ENCODE measurements at places on chromosomes 16 and 17.
A peak's percentile ranks its signal among the peaks of the same experiment; 100 is the strongest.

GRCh38 chr16:51569203-51569931 lies 418.3 kb upstream of the SALL1 start:
- H3K4me1 ChIP-seq, result peaks cover 5% of the 10 kb centered on the region
- no peak overlapping the region for H3K4me3 ChIP-seq
- H3K27ac ChIP-seq, result no peak overlapping the region
- H3K27me3 ChIP-seq, result no peaks in the 10 kb centered on the region
- H3K36me3 ChIP-seq, result peaks cover 12% of the 10 kb centered on the region

DNA sequence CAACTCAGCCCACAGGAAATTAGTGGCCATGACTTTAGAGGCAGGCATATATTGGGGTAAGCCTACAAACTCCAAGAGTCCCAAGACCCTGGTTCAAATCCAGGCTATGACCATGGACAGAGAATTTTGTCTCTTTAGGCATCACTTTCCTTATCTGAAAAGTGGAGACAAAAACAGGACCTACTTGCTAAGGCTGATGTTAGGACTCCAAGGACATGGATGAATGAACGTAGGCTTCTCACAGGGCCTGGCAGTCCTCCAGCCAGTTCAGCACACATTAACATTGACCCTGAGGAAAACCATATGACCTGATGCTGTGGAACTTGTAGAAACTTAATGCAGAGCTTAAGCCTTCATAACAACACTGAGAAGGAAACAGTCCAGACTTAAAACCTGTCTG lies 1.4 kb downstream of the FKBP10 start:
- peaks cover 21% of the 10 kb centered on the region for H3K36me3 ChIP-seq
- H3K4me1 ChIP-seq, result peaks cover 33% of the 10 kb centered on the region

GRCh38 chr17:83058266-83058798 lies 21.1 kb upstream of the METRNL start:
- H3K4me1 ChIP-seq, result no peaks in the 10 kb centered on the region
- H3K36me3 ChIP-seq, result no peaks in the 10 kb centered on the region
- H3K27me3 ChIP-seq, result no peaks in the 10 kb centered on the region
- DNase-seq, result no peak

DNA sequence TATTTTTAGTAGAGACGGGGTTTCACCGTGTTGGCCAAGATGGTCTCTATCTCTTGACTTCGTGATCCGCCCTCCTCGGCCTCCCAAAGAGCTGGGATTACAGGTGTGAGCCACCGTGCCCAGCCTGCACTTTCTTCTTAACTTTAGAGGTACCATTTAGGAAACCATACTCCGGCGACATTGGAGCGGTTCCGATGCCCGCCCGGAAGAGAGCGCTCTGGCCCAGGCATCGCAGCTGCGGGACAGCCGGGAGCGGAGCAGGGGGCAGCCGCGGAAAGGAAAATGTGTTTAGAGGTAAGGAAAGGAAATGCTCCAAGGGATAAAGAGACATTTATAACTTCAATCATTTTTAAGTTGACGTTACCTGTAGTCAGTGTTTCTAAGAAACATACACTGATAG lies 6.0 kb upstream of the HS3ST3B1 start:
- peaks cover 62% of the 10 kb centered on the region for H3K27me3 ChIP-seq
- H3K36me3 ChIP-seq, result peaks cover 7% of the 10 kb centered on the region
- DNase-seq, result no peak
- H3K4me3 ChIP-seq, result no peak overlapping the region

GRCh38 chr17:39364236-39365025 lies 37.0 kb downstream of the FBXL20 start:
- no peak for DNase-seq
- H3K36me3 ChIP-seq, result no peaks in the 10 kb centered on the region
- no peak overlapping the region for H3K4me3 ChIP-seq
- no peaks in the 10 kb centered on the region for H3K4me1 ChIP-seq
- H3K27ac ChIP-seq, result no peak overlapping the region

DNA sequence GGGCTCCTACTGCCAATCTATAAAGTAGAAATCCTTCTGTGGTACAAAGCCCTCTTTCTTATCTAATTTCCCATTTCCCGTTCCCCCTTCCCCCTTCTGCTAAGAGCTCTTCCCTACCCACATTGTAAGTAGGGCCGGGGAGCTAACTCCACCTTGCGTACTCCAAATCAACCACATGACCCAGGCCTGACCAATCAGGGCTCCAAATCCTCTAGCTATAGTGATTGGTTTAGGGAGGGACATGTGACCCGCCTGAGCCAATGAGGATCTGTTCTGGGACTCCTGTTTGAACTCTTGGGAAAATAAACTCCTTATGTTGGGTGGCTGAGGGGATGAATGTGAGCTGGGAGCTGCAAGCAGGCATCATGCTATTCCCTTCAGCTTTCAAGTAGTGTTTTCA lies 40.9 kb upstream of the MEOX1 start:
- H3K4me1 ChIP-seq, result peaks cover 12% of the 10 kb centered on the region
- DNase-seq, result peak; percentile 44
- no peak overlapping the region for H3K4me3 ChIP-seq

GRCh38 chr16:72042157-72042660 lies 12.1 kb upstream of the HP start:
- H3K4me3 ChIP-seq, result no peak overlapping the region
- no peaks in the 10 kb centered on the region for H3K4me1 ChIP-seq
- no peaks in the 10 kb centered on the region for H3K27me3 ChIP-seq
- no peak overlapping the region for H3K27ac ChIP-seq

DNA sequence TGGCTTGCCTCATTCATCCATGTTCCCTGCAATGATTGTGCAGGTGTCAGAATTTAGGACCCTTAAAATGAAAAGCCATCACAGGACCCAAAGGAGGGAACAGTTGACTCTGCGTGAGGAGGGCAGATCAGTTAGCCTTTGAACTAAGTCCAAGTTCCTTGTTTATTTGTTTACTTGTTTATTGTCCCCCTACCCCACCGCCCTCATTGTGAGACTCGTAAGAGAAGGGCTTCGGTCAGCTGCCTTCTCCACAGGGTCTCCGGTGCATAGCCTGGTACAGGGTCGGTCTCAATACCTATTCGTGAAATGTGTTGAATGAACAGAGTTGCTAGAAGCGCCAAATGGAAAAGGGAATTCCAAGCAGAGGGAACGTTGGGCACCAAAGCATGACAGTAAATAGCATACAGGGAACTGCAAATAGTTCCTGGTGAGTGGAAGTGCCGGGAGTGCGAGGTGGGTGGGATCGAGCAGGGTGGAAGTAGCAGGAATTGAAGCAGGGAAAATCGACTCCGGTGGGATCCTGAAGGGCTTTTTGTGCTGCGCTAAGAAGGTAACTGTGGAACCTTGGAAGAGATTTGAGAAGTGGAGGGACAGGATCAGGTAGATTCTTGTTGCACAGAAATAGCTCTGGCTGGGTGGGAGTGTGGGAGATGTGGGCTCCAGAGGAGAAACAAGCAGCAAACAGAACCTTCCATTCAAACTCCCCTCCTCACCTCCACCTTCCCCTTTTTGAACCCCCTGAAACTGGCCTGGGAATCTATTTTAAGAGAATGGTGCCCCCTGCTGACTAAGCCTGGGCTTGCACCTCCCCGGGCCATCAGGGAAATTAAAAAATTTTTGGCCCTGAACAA lies 12.7 kb downstream of the SLC35B1 start:
- H3K27ac ChIP-seq, result no peak overlapping the region
- peak; percentile 70 for DNase-seq
- peaks cover 21% of the 10 kb centered on the region for H3K4me1 ChIP-seq
- H3K36me3 ChIP-seq, result no peaks in the 10 kb centered on the region

- H3K27me3 ChIP-seq, result no peaks in the 10 kb centered on the region
- H3K4me3 ChIP-seq, result no peak overlapping the region
- peaks cover 26% of the 10 kb centered on the region for H3K36me3 ChIP-seq
- H3K4me1 ChIP-seq, result no peaks in the 10 kb centered on the region
- no peak overlapping the region for H3K27ac ChIP-seq
Measured at GRCh38 chr17:53721101-53721500, 101.6 kb upstream of the KIF2B start.

DNA sequence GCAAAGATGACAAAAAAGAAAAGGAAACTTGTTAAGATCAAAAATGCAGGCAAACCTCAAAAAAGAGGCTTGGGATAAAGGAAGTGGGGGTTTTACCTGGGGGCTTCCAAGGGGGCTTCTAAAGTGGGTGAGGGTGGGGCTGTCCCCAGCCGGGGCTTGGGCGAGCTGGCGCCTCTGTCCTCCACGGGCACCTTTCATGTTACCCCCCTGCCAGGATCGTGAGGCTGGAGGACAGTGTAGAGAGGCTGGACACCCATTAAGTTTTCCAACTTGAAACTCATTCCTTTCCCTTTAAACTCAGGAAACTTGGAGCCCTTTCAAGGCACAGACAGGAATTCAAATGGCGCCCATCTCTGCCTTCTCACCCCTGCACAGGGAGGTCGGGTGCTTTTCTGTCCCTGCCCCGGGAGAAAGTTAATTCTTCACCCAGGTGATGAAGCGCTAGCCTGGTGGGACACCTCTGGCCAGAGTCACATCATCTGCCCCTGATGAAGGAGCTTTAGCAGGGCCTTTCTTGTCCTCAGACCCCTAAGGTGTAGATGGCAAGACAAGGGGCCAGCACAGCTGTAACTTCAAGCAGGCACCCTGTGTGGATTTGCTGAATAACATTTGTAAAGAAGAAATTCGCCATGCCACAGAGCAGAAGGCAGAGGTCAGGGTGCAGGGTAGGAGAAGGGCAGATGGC lies 87.3 kb downstream of the C16orf78 start:
- peaks cover 8% of the 10 kb centered on the region for H3K27me3 ChIP-seq
- H3K36me3 ChIP-seq, result no peaks in the 10 kb centered on the region
- no peak overlapping the region for H3K27ac ChIP-seq

- no peak for DNase-seq
- no peaks in the 10 kb centered on the region for H3K36me3 ChIP-seq
- peaks cover 43% of the 10 kb centered on the region for H3K4me1 ChIP-seq
- H3K4me3 ChIP-seq, result no peak overlapping the region
- no peak overlapping the region for H3K27ac ChIP-seq
Measured at GRCh38 chr17:76123191-76123499, 17.9 kb downstream of the FOXJ1 start.

- H3K36me3 ChIP-seq, result peaks cover 4% of the 10 kb centered on the region
- no peaks in the 10 kb centered on the region for H3K27me3 ChIP-seq
- peaks cover 17% of the 10 kb centered on the region for H3K4me1 ChIP-seq
- DNase-seq, result no peak
Measured at GRCh38 chr17:41061964-41062363, 2.0 kb upstream of the KRTAP2-3 start.

DNA sequence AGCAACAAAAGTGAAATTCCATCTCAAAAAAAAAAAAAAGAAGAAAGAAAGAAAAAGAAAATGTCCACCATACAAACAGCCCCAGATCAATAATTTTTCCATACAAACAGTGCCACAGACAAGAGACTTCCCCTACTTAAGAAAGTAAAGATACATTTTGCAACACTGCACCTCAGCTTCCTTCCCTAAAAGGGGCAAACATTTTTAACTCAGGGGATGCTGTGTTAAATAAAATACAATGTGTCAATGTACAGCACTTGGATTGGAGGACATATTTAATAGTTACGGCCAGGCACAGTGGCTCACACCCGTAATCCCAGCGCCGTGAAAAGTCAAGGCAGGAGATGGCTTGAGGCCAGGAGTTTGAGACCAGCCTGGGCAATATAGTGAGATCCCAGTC lies 22.3 kb downstream of the MYH11 start:
- no peaks in the 10 kb centered on the region for H3K27me3 ChIP-seq
- H3K4me1 ChIP-seq, result no peaks in the 10 kb centered on the region
- no peak overlapping the region for H3K27ac ChIP-seq
- no peak overlapping the region for H3K4me3 ChIP-seq

GRCh38 chr17:34314279-34314678 lies 5.0 kb upstream of the CCL8 start:
- H3K27me3 ChIP-seq, result peaks cover 18% of the 10 kb centered on the region
- no peak for DNase-seq
- H3K4me3 ChIP-seq, result no peak overlapping the region
- H3K4me1 ChIP-seq, result no peaks in the 10 kb centered on the region
- no peaks in the 10 kb centered on the region for H3K36me3 ChIP-seq

- H3K4me1 ChIP-seq, result peaks cover 11% of the 10 kb centered on the region
- no peaks in the 10 kb centered on the region for H3K27me3 ChIP-seq
- H3K27ac ChIP-seq, result no peak overlapping the region
- no peak overlapping the region for H3K4me3 ChIP-seq
- H3K36me3 ChIP-seq, result no peaks in the 10 kb centered on the region
Measured at GRCh38 chr17:43216369-43216761, 4.7 kb downstream of the TMEM106A start.

- H3K4me3 ChIP-seq, result no peak overlapping the region
- no peaks in the 10 kb centered on the region for H3K4me1 ChIP-seq
- no peaks in the 10 kb centered on the region for H3K36me3 ChIP-seq
- H3K27me3 ChIP-seq, result no peaks in the 10 kb centered on the region
- H3K27ac ChIP-seq, result no peak overlapping the region
- no peak for DNase-seq
Measured at GRCh38 chr16:54099627-54100026, 187.0 kb downstream of the IRX3 start.
